ENCODE measurements at places on chromosomes 12 and 14.
A peak's percentile ranks its signal among the peaks of the same experiment; 100 is the strongest.

- DNase-seq = no peak
Observed at GRCh38 chr12:27511031-27511722, 12.8 kb upstream of the PPFIBP1 start.

GRCh38 chr12:21144309-21144708, 13.3 kb downstream of the SLCO1B1 start:
- DNase-seq = no peak

DNA sequence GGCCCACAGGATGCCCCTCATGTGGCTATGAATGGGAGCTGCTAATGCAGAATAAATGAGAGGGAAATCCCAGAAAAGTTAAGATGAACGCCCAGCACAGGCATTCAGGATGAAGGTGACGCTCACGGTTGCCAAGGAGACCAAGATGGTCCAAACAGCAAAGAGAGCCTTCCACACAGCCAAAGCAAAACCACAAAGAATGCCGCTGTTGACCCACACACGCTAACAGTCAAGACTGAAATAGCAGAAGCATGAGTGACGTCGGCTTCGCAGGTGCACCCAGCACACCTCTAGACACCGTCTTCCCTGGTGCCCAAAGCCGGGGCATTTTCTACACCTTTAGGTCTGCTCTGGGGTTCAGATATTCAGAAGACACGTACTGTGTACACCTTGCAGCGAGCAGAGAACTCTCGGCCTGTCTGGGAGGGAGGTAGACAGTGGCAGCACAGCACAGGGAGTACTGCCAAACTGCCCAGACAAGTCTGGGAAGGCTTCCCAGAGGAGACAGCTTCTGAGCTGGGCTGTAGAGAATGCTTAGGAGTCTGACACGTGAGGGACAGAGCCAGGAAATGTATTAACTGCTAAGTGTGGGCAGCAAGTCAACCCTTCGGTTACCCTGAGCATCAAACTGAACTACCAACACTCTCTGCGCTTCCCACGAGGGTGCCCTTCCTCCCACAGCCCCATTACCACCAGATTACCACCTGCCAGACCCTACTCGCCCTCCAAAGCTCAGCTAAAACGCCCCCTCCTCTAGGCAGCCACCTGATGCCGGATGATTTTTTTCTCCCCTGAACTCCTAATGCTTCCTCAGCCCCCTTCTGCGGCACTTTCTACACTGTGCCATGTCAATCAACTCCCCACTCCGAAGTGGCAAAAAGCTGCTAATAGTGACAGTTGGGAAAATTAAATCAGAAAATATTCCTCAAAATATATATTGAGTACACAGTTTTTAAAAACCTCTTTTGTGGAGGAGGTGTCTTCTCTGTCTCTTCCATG, 50.1 kb downstream of the CCDC88C start:
- no peak for DNase-seq

- DNase-seq = no peak
Observed at GRCh38 chr12:53338017-53338416, 1.9 kb upstream of the SP7 start.

DNA sequence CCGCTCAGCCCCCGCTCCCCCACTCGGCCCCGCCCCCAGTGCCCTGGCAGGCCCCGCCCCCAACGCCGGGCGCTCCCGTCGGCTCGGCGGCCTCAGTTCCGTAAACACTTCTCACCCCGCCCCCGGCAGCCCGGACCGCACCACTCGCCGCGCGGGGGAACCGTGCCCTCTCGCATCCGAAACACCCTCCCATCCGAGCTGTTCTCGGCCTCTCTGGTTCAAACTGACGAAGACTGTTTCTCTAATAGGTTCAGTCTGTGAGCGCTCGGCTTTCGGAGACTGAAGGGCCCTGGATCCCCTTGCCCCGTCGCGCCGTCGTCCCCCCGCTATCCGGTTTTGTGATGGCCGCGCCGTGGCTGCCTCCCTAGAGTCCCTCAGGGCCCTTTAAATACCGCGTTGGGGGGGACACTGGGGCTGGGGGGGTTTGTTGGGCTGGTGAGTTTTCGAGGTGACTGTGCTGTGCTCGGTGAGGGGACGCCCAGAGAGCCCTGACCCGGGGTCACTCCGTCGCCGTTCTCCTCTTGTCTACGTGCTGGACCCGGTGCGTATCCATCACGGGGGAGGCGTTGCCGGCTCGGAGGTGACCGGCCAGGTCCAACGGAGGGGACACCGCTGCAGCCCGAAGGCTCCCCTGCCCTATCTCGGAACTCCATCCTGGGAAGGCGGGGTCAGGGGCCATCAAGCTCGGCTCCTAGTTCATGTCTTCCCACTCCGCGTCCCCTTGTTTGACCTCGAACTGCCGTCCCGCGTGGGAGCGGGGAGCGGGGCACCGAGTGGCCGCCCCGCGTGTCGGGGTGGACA, at the start of gene TCP11L2:
Gene TCP11L2 (plus strand): TSS at position 333 of the 801 bp plus-strand sequence. CDS start 8,343 bp downstream, outside the sequence.
- DNase-seq = peak; percentile 92

DNA sequence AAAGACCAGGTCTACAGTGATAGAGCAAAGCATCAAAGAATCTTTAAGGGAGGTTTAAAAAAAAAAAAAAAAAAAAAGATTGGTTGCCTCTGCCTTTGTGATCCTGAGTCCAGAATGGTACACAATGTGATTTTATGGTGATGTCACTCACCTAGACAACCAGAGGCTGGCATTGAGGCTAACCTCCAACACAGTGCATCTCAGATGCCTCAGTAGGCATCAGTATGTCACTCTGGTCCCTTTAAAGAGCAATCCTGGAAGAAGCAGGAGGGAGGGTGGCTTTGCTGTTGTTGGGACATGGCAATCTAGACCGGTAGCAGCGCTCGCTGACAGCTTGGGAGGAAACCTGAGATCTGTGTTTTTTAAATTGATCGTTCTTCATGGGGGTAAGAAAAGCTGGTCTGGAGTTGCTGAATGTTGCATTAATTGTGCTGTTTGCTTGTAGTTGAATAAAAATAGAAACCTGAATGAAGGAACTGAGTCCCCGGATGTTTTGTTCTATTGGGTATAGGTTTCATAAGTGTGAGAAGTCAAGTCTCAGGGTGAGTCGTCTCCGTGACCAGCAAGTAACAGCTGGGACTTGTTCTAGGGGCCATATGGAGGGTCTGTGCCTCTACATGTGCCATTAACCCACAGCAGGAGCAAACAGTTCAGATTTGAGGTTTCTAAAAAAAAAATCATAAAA, 9.3 kb downstream of the PEBP1 start:
- DNase-seq = no peak

- DNase-seq = no peak
Observed at GRCh38 chr12:111267144-111267543, 101.8 kb downstream of the PHETA1 start.

GRCh38 chr12:4849115-4849541, 60.6 kb upstream of the KCNA1 start:
- DNase-seq = peak; percentile 52

GRCh38 chr12:32881107-32881506, 15.5 kb downstream of the PKP2 start:
- no peak for DNase-seq

GRCh38 chr12:49887536-49888401, 15.9 kb downstream of the FAIM2 start:
- no peak for DNase-seq

- no peak for DNase-seq
Observed at GRCh38 chr14:38838049-38838978, 264.7 kb downstream of the SEC23A start.

DNA sequence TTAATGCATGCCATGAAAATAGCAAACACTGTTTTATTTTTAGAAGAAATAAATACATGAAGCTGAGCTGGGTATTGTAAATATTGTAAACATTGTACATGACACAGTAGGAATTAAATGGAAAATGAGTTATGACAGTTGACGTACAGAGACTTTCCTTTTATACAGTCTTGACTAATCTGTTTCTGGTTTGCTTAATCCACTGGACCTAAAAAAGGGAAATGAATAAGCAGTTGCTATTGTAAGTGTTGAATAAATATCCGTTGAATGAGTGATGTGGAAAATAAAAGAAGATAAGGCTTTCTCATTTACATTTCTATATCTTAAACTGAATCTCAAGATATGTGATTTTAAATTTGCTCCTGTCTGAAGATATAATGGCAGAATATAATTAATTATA, 15.0 kb downstream of the PMCH start:
- no peak for DNase-seq

DNA sequence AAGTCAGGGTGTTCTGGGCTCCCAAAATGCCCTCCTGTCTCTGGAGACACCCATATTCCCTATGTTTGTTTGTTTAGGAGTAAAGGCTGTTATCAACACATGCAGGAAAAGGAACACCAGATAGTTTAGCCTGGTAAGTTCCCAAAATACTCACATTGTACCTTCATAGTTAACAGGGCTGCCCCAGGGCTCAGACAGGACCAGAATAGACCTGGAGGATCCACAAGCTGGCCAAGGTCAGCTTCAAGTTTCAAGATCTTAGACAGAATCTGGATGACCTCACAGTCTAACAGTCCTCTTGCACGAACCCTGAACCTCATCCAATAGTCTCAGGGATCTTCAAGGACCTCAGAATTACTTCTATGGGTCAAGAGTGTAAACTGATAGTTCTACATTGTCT, 18.1 kb upstream of the HSP90B1 start:
- no peak for DNase-seq

- DNase-seq = no peak
Observed at GRCh38 chr14:84891404-84891803, 638.5 kb upstream of the FLRT2 start.

DNA sequence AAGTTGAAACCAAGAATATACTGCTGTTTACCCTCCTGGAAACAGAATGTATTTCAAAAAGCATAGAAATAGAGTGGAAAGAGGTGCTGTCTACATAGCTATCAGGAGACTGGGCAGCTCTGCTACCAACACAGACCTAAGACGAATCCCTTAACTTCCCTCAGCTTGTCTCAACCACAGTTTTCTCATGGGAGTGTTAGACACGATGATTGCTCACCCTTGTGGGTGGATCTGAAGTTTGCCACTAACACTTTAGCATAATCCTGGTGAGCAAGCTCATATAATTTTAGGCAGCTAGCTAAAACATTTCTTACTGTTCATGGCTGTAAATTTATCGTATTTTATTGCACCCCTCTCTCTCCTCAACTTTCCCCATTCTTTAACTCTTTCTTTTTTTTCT, 38.5 kb downstream of the C12orf75 start:
- DNase-seq = no peak

DNA sequence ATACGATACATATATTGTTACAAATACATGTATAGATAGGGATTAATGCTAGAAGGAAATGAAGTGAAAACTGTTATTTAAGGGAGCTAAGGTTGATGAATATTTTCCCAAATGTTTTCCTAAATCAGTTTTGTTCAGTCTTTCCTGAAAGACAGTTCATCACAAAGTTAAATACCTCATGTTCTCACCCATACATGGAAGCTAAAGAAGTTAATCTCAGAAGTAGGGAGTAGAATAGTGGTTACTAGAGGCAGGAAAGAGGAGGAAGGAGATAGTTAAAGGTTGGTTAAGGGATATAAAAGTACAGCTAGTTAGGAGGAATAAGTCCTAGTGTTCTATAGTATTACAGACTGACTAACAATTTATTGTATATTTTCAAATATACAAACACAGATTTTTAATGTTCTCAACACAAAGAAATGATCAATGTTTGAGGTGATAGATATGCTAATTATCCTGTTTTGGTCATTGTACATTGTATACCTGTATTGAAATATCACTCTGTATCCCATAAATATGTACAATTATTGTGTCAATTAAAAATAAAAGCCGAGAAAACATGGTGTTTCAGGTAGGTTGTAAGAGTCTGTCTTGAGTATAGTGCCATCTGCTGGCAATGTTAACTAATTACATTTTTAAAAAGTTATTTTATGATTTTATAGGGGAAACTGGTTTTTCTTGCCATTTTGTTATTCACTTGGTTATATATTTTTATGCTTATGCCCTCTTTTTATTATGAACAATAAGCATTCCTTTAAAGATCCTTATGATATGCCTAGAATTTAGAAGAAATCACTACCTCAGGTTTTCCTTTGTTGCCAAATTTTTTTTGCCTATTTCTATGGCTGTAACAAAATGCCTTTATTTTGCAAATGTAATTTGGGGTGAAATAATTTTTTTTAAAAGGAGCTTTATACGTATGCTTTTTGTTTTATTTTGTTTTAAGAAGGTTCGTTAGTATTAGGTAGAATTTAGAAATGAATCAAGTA, 26.9 kb downstream of the ZDHHC17 start:
- peak; percentile 38 for DNase-seq

DNA sequence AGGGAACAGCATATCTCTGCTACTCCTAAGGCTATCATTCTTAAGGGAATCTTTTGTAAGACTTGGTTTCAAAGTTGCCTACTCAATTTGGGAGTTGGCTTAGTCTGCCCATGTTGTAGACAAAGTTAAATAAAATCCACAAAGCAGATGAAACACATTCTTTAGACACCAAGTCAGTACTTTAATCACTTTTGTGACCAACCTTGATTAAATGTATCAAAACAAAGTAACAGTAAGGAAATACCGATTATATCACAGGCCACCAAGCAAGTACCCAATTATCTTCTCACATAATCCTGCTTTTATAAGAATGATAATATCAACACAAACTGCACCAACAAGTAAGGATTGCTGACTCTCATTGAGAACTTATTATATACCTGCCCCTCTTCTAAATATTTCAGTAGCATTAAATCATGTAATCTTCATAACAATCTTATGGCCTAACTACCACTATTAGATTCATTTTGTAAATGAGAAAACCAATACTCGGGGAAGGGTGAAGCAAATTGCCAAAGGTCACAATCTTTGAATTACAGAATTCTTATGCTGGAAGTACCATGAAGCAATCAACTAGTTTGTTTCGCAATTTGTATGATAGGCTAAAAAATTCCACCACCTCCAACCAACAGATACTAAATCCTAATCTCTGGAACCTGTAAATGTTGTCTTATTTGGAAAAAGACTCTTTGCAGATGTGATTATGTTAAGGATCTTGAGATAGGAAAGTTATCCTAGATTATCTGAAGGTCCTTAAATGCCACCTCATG, 12.6 kb upstream of the DIO2 start:
- no peak for DNase-seq

GRCh38 chr12:4268329-4269181, 5.0 kb upstream of the CCND2 start:
- no peak for DNase-seq

- DNase-seq = peak; percentile 55
Observed at GRCh38 chr12:47870175-47870781, 34.5 kb downstream of the VDR start.

DNA sequence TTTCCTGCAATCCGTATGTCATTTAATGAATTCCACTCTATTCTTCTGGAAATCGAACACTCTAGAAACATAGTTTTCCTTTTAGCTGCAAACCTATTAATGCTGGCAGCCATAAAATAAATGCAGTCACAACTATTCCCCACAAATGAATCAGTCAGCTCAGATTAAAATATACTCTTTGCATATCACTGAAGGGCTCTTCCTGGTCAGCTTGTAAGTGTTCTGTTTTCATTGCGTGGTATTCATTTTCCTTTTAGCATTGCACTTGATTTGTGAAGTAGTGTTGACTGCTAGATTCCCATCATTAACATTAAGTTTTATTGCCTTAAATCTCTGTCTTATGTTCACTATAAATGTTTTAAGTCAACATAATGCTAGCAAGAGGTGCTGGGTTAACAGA, 685.9 kb downstream of the DIO2 start:
- DNase-seq = no peak

GRCh38 chr12:97316321-97316720, 146.3 kb upstream of the RMST start:
- DNase-seq = no peak

- no peak for DNase-seq
Observed at GRCh38 chr14:28952666-28953065, 186.1 kb downstream of the FOXG1 start.

GRCh38 chr12:28014196-28014595, 41.7 kb upstream of the PTHLH start:
- no peak for DNase-seq

Measured in HEK293T (cell line).